Activated naive CD4-positive, alpha-beta T cell treated with anti-CD3 and anti-CD28 coated beads, Interleukin-2, amount 50 U/mL, for 72 hours (primary cell): ENCODE measurements at places on chromosomes 5 and 9.

GRCh38 chr5:73174100-73174815, 1.3 kb downstream of the TMEM174 start:
- no peak for DNase-seq

- no peak for DNase-seq
These were observed 133.4 kb downstream of the GRIA1 start for GRCh38 chr5:153623751-153624450.

GRCh38 chr9:118782790-118783463, 586.3 kb downstream of the BRINP1 start:
- no peak for DNase-seq

DNA sequence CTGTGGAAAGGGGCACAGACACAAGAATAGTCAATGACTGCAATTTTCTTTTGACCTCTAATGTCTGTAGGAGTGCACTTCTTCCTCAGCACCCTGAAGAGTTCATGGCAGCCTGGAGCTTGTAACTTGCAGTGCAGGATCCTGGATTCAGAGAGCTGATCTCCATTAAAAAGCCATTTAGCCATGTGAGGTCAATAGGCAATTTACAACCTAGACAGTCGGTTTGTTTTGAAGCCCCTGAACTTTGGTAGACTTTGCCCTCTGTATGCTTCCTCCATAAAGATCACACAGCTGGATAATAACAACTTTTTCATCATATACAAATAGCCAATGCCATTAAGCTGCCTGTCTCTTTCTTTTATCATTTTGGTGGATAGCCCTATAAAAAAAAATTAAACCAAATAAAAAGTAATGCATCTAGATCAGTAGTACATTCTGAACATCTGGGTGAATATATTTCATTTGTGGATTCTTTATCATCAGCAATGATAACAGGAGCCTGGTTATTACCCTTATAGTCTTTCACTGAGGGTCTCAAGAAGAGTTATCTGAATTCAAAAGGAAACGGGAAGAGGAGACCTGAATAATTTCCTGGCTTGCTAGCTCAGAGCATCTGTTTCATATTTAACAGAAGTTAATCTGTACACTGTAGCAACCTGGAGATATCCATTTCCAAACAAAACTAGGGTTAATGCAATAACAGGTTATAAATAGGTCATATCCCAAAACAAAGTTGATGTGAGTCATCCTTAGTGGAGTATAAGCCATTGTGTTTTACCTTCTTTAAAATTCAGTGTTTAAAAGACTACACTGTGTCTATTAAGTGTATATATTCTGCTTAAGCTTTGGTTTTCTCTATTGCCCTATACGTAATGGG, 193.8 kb upstream of the ACTBL2 start:
- DNase-seq, result no peak

GRCh38 chr9:89625721-89626687, 21.2 kb downstream of the GADD45G start:
- DNase-seq, result no peak
